ENCODE measurements at places on chromosomes 4 and X. TPM values are rescaled to one million over a fixed set of nuclear protein-coding genes. Genes with fewer than 3 reads are reported as not detected.
A peak's percentile ranks its signal among the peaks of the same experiment; 100 is the strongest.

The TRAM1L1 gene
- 8.9 TPM for total RNA-seq

The PCYT1B gene
- total RNA-seq = 5.7 TPM

The POLN gene
- total RNA-seq = 4.3 TPM

The MAMLD1 gene
- total RNA-seq = 7.0 TPM

The C4orf50 gene
- 0.52 TPM for total RNA-seq

The MAGEB1 gene
- not detected for total RNA-seq

DNA sequence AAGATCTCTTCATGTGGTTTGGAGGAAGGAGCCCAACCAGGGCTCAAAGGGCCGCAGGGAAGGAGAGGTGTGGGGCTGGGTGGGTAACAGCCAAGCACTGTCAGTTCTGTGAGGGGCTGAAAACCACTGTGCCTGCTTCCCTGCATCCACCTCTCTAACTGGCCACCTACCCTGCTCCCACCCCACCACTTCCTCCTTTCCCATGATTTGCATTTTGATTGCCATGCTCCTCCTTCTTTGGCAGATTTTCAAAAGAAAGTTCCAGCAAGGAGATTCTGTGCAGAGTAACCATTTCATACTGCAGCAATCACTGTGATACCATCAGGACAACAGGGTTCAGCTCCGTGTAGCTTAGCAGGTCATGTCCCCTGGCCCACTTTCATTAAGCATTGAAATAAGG, 1.8 kb downstream of the ZNF674 start:
- peaks cover 6% of the 10 kb centered on the region for H3K4me1 ChIP-seq
- no peaks in the 10 kb centered on the region for H3K36me3 ChIP-seq
- no peak overlapping the region for H3K4me3 ChIP-seq
- no peaks in the 10 kb centered on the region for H3K27me3 ChIP-seq
- H3K27ac ChIP-seq = peak overlapping the region; percentile 11

- H3K36me3 ChIP-seq = no peaks in the 10 kb centered on the region
- H3K4me3 ChIP-seq = no peak overlapping the region
- H3K27me3 ChIP-seq = no peaks in the 10 kb centered on the region
- DNase-seq = no peak
- no peaks in the 10 kb centered on the region for H3K4me1 ChIP-seq
- peak overlapping the region; percentile 75 for H3K27ac ChIP-seq
Measured at GRCh38 chrX:129622757-129623301, 31.9 kb downstream of the APLN start.

- H3K27ac ChIP-seq = no peak overlapping the region
- H3K4me1 ChIP-seq = no peaks in the 10 kb centered on the region
- H3K36me3 ChIP-seq = no peaks in the 10 kb centered on the region
- DNase-seq = no peak
- H3K27me3 ChIP-seq = no peaks in the 10 kb centered on the region
- no peak overlapping the region for H3K4me3 ChIP-seq
Measured at GRCh38 chrX:65994519-65995506, 45.1 kb downstream of the VSIG4 start.

GRCh38 chr4:177558995-177559394, 116.8 kb upstream of the AGA start:
- no peaks in the 10 kb centered on the region for H3K4me1 ChIP-seq
- no peaks in the 10 kb centered on the region for H3K27me3 ChIP-seq
- no peak for DNase-seq
- no peak overlapping the region for H3K27ac ChIP-seq
- no peak overlapping the region for H3K4me3 ChIP-seq

DNA sequence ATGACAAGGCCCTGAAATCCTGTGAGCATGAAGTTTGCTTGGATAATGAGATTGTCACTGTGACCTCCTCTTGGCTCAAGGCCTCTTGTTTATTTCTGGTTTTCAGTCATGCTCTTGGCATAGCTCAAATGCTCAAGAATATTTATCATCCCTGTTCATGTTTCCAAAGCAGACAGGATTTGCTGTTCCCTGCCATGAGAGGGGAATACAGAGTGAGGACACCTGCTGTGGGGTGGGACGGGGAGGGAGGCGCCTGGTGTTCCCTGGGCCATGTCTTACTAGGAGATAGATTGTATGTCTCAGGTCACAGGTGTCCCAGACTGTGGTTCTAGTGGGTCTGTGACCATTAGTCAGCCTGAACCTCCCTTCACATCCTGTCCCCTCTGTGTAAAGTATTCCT, 34.9 kb upstream of the SH3RF1 start:
- no peaks in the 10 kb centered on the region for H3K36me3 ChIP-seq
- no peak overlapping the region for H3K4me3 ChIP-seq
- DNase-seq = no peak
- peaks cover 10% of the 10 kb centered on the region for H3K27me3 ChIP-seq
- no peak overlapping the region for H3K27ac ChIP-seq

GRCh38 chr4:164402554-164402953, 351.4 kb upstream of the SMIM31 start:
- no peaks in the 10 kb centered on the region for H3K36me3 ChIP-seq
- H3K4me1 ChIP-seq = no peaks in the 10 kb centered on the region
- no peak overlapping the region for H3K4me3 ChIP-seq
- peaks cover 22% of the 10 kb centered on the region for H3K27me3 ChIP-seq
- no peak for DNase-seq
- H3K27ac ChIP-seq = no peak overlapping the region

- H3K4me3 ChIP-seq = no peak overlapping the region
- no peaks in the 10 kb centered on the region for H3K36me3 ChIP-seq
- no peak for DNase-seq
- H3K27ac ChIP-seq = no peak overlapping the region
- H3K27me3 ChIP-seq = no peaks in the 10 kb centered on the region
Measured at GRCh38 chrX:67721321-67721720, 177.5 kb downstream of the AR start.

- no peak overlapping the region for H3K27ac ChIP-seq
- no peaks in the 10 kb centered on the region for H3K36me3 ChIP-seq
- H3K4me1 ChIP-seq = no peaks in the 10 kb centered on the region
- no peaks in the 10 kb centered on the region for H3K27me3 ChIP-seq
Measured at GRCh38 chr4:111957116-111957515, 188.1 kb upstream of the FAM241A start.

GRCh38 chr4:174521800-174522182, 497 bp downstream of the HPGD start:
- H3K27ac ChIP-seq = peak overlapping the region; percentile 70
- H3K36me3 ChIP-seq = no peaks in the 10 kb centered on the region
- H3K27me3 ChIP-seq = peaks cover 46% of the 10 kb centered on the region
- H3K4me3 ChIP-seq = peak overlapping the region; percentile 89

- no peak for DNase-seq
- H3K36me3 ChIP-seq = no peaks in the 10 kb centered on the region
- no peak overlapping the region for H3K27ac ChIP-seq
- no peaks in the 10 kb centered on the region for H3K27me3 ChIP-seq
- H3K4me1 ChIP-seq = no peaks in the 10 kb centered on the region
- H3K4me3 ChIP-seq = no peak overlapping the region
Measured at GRCh38 chr4:31896349-31896748, 1176.2 kb downstream of the PCDH7 start.

- H3K27ac ChIP-seq = no peak overlapping the region
- peaks cover 2% of the 10 kb centered on the region for H3K27me3 ChIP-seq
- H3K4me1 ChIP-seq = peaks cover 30% of the 10 kb centered on the region
- DNase-seq = no peak
- H3K4me3 ChIP-seq = no peak overlapping the region
Measured at GRCh38 chr4:151692443-151692782, 68.4 kb downstream of the GATB start.

DNA sequence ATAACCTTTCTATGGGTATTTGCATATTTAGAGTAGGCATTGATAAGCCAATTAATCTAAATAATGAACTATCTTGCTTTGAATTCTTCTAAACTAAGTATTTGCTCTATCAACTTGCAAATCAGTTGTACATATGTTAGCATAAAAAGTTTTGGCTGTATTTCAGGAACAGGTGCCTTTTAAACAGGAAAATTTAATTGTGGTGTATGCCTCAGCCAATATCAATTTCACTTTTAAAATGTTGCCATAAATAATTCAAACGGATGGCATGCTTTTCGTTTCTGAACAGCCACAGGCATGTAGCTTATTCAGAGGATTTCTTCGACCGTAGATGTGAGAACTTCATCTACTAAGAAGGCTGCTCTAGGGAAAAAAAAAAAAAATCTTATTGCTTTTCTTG, 99.9 kb downstream of the DCLK2 start:
- peaks cover 4% of the 10 kb centered on the region for H3K36me3 ChIP-seq
- H3K27me3 ChIP-seq = peaks cover 12% of the 10 kb centered on the region
- no peak overlapping the region for H3K4me3 ChIP-seq
- no peak overlapping the region for H3K27ac ChIP-seq
- H3K4me1 ChIP-seq = peaks cover 42% of the 10 kb centered on the region

DNA sequence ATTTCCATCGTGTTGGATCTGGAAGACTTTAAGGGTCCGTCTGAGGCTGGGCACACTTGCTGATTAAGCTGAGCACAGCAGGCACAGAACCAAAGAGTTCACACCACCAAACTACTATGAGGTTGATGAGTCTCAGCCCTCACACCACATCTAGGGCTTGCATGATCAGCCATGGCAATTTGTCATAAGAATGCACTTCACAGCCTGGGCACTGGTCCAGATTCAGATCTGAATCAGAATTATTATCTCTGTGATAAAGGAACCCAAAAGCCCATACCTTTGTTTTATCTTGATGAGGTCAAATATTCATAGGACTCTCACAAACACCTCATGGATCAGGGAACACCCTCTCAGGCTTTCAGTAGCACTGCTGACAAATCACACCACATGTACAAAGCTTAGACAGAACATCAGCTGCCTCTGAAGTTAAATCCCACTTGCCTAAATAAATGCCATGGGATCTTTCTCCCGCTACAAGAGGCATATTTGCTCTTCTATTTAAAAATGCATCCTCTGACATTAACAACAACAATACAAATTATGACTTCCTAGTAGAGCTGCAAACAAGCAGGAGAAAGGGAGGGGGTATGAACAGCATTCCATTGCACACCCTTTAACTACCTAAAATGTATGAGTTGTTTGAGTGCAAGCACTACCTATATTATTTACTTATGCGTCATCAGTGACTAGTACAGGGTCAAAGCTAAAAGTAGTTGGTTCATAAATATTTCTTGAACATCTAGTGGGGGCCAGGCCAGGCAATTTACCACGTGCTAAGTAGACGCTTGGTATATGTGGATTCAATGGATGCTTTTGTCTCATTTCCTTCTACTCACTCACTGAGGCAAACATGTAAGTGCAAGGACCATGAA, 186.3 kb upstream of the FGF13 start:
- H3K4me1 ChIP-seq = no peaks in the 10 kb centered on the region
- H3K4me3 ChIP-seq = no peak overlapping the region
- no peaks in the 10 kb centered on the region for H3K36me3 ChIP-seq

DNA sequence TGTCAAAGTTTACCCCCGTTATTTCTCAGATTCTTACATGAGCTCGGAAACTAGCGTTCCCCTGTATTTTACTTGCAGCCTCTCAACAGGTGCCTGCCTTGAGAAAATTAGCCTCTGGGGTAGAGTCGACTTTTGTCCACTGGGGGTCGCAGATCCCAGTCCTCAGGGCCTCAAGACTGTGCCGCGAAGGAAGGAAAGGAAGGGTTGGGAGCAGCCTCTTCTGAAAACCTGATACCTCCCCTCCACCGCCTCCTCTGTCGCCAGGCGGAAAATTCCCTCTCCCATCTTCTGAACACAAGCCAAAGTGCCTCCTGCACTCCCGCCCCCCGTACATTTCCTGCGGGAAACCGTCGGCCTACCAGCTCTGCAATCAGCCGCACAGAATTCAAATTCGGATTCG, 44.4 kb upstream of the TMSB15B start:
- H3K36me3 ChIP-seq = no peaks in the 10 kb centered on the region
- peak overlapping the region; percentile 92 for H3K4me3 ChIP-seq
- peak overlapping the region; percentile 90 for H3K27ac ChIP-seq
- H3K4me1 ChIP-seq = peaks cover 14% of the 10 kb centered on the region
- DNase-seq = no peak
- H3K27me3 ChIP-seq = no peaks in the 10 kb centered on the region

DNA sequence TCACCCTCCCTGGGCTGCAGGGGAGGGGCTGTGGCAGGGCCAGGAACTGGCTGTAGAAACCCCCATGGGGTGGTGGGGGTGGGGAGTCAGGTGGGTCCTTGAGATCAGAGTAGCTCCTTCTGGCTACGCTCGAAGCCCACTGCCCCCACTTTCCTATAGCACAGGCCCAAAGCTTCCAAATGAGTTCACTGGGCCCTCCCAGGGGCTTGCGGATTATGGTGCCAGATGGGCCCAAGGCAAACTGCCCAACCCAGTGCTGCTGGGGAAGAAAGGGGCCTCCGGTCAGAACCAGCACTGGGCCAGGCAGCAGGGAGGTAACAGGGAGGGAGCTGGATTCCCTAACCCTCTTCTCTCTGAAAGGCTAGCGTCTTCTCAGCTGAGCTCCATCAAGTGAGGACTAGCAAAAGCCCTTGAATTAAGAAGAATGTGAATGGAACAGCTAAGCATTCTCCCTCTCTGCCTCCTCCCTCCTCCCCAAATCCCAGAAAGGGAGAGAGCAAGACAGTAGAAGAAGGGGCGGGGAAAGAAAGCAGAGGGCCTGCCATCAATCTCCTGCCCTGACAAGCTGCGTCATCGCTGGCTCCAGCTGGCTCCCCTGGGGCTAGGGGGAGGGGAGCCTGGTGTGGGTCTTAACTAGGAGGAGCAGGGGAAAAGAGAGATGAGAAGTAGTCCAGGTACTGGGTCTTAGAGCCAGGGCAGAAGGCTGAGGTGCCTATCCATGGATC, 34.7 kb downstream of the FRMPD3 start:
- no peaks in the 10 kb centered on the region for H3K27me3 ChIP-seq
- H3K4me3 ChIP-seq = peak overlapping the region; percentile 68
- no peak for DNase-seq
- peak overlapping the region; percentile 51 for H3K27ac ChIP-seq
- no peaks in the 10 kb centered on the region for H3K36me3 ChIP-seq

- no peak overlapping the region for H3K4me3 ChIP-seq
- H3K27me3 ChIP-seq = no peaks in the 10 kb centered on the region
- H3K36me3 ChIP-seq = no peaks in the 10 kb centered on the region
- peak; percentile 60 for DNase-seq
- H3K27ac ChIP-seq = no peak overlapping the region
Measured at GRCh38 chrX:69065451-69065850, 99.8 kb downstream of the PJA1 start.

DNA sequence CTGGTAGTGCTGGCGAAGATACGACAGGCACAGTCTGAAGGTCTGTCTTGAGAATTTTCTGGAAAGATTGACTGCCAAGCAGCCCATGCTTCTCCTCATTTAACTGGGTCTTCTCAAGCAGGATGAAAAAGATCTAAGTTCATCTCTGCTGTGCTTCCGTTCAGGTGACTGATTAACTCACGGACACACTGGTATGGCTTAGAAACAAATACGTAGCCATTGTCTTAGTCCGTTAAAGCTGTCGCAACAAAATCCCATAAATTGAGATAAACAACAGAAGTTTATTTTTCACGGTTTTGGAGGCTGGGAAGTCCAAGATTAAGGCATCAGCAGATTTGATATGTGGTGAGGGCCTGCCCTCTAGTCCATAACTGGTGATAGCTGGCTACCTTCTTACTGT, 39.5 kb downstream of the SPINK2 start:
- no peaks in the 10 kb centered on the region for H3K36me3 ChIP-seq
- peaks cover 4% of the 10 kb centered on the region for H3K27me3 ChIP-seq
- DNase-seq = no peak
- H3K4me1 ChIP-seq = peaks cover 9% of the 10 kb centered on the region
- H3K4me3 ChIP-seq = no peak overlapping the region
- no peak overlapping the region for H3K27ac ChIP-seq
